ENCODE measurements at places on chromosomes 5 and 9. TPM values are rescaled to one million over a fixed set of nuclear protein-coding genes. Genes with fewer than 3 reads are reported as not detected.

- DNase-seq, result no peak
Observed at GRCh38 chr5:130111746-130112145, 207.5 kb downstream of the CHSY3 start.

EFNA5 gene
- total RNA-seq, result 36.1 TPM

- DNase-seq, result no peak
Observed at GRCh38 chr5:157548513-157549282, 26.9 kb downstream of the ADAM19 start.

- DNase-seq, result no peak
Observed at GRCh38 chr5:104016646-104017045, 454.1 kb upstream of the NUDT12 start.

TLR4 gene
- total RNA-seq, result 184 TPM

GRCh38 chr5:9507974-9508373 lies 37.9 kb downstream of the SEMA5A start:
- no peak for DNase-seq

PPP3R2 gene
- not detected for total RNA-seq

DNA sequence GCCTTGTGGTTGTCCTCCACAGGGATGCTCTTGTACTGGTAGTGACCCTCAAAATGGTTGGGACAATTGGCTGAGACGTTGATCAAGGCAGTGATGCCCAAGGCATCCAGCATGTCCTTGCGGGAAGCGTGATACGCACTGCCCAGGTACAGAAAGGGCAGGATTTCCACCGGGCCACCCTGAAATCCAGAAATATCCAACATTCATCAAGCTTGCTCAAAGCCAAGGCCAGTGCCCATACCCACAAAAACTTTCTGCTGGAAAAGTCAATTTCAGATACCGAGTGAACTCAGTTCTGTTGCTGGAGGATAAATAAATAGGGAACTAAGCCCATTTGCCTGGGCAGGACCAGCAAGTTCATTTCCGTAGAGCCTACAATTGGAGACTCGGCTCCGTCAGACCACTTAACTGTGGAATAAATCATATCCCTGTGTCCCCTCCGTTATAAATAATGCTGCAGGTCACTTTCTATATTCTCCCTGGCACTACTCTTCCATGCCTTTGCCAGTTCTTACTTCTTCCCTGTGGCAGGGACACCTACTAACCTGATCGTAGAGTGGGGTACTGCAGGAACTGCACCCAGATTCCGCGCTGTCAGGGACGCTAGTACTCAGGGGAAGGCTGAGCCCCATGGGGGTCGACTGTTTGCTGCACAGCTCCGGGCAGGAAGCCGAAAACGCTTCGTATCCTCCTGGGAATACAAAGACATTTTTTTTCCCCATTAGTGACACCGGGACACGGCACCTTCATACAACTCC lies 1.2 kb downstream of the DUSP1 start:
- DNase-seq, result peak; percentile 44

GRCh38 chr9:137006116-137007003 lies 10.0 kb upstream of the CLIC3 start:
- DNase-seq, result no peak

- no peak for DNase-seq
Observed at GRCh38 chr5:128109138-128109537, 25.6 kb downstream of the SLC12A2 start.
